Fibroblast of pulmonary artery (primary cell): ENCODE measurements at places on chromosomes 13 and 19.

DNA sequence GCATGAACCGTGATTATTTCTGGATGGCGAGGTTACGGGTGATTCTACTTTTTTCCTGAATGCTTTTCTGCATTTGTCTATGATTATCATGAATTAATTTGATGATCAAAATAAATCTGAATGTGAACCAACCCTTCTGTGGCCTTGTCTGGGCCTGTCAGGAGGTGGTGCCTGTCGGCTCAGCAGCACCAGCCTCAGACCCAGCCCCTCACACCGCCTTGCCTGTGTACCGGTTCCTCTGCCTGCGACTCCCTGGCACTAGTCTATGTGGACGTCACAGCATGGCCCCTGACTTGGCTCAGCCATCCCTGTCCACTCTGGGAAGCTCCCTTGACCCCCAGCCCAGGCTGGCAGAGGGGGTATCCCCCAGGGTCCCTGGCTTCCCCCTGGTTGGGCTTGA is 15.5 kb upstream of the RABAC1 start:
- no peak for DNase-seq

DNA sequence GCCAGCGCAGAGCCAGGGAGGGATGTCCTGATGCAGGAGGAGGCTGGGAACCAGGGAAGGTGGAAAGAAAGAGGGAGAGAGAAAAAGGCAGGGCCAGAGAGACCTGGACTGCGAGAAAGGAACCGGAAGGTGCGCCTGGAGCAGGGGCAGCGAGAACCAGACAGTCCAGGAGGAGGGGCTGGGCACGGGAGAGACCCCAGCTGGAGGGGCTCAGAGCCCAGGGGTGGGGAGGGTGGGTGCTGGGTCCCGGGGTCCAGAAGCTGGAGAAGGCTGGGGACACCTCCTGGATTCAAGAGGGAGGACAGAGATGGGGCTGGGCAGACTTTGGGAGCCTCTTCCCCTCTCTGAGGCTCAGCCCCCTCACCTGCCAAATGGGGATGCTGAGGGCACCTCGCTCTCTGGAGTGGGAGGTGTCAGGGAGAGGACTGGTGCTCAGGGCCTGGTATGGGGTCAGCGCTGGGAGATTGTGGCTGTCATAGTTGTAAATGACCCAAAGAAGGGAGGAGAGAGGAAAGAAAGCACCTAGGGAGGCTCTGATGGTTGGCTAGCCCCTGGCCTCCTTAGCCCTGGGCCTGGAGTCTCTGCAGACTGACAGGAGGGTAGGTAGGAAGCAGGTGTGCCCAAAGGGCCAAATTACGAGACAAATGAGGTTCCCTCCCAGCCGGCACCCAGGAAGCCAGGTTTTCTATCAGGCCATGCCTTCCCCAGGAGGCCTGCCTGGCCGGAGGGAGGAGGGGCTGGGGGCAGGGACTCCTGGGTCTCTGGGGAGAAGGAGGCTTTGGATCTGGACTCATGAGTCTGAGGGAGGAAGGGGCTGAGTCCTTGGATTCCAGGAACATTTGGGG is 1.3 kb upstream of the SPACA6 start:
- DNase-seq = no peak

- DNase-seq = no peak
These were observed 31.3 kb downstream of the GRIK5 start for GRCh38 chr19:42038666-42039065.

DNA sequence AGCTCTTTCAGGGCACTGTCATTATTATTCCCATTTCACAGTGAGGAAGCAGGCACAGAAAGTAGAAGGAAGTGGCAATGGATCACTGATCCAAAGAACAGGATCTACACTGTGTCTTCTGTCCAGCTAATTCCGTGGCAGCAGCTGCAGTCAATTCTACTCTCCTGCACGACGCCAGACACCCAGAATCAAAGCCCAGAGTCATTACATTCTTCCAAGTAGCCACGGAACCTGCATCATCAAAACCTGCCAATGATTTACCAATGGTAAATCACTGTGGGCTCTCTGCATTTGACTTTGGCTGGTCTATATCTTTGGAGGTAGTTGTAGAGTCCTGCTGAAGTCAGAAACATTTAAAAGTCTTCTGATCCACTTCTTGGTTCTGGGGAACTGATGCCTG is 767.7 kb downstream of the LIG4 start:
- no peak for DNase-seq

DNA sequence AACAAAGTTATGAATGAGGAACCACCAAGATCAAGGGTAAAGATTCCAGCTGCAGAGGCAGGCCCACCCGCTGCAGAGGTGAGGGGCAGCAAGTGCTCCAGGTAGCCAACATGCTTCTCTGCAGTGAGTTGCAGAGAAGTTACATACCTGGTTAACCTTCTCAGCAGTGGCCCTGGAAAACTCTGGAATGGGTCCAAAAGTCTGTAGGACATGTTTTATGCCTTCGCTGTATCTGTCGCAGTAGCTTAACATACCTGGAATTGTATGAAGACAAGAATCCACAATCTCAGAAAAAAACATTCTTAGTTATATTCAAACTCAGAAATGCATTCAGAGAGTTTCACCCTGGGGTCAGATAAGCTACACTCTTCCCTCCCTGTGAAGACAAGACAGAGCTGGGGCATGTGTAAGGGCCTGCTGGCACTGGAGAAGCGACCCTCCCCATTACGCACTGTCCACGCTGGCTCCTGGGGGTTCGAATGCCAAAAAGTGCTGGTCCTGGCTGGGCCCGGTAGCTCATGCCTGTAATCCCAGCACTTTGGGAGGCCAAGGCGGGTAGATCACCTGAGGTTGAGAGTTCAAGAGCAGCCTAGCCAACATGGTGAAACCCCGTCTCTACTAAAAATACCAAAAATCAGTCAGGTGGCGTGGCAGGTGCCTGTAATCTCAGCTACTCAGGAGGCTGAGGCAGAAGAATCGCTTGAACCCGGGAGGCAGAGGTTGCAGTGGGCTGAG is 121.0 kb downstream of the CRYL1 start:
- no peak for DNase-seq

DNA sequence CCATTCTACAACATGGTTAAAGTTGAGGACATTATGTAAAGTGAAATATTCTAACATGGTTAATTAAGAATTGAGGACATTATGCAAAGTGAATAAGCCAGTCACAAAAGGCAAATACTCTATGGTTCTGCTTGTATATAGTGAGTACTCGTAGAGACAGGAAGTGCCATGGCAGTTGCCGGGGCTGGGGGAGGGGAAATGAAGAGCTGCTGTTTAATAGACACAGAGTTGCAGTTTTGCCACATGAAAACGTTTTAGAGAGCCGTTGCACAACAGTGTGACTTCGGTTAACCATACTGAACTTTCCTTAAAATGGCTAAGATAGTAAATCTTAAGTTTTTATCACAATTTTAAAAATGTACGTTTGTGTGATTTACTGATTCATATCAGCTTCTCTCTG is 176.9 kb downstream of the SHISA2 start:
- no peak for DNase-seq

DNA sequence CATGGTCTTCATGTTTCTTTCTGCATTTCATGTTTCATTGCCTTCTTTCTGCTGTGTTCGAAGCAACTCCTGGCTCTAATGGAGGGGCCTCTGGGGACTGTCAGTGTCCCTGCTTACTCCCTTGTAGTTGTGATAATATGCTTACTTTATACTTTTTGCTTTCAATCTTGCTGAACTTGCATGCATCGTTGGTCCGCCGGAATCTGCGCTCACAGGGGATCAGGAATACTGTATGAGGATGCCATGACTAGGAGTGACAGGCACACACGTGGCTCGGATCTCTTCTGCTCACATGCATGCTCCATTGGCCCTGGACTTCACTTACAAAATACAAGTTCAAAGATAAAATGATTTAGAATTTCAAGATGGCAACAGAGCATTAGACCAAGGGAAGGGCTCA is 108.8 kb downstream of the SIPA1L3 start:
- no peak for DNase-seq

DNA sequence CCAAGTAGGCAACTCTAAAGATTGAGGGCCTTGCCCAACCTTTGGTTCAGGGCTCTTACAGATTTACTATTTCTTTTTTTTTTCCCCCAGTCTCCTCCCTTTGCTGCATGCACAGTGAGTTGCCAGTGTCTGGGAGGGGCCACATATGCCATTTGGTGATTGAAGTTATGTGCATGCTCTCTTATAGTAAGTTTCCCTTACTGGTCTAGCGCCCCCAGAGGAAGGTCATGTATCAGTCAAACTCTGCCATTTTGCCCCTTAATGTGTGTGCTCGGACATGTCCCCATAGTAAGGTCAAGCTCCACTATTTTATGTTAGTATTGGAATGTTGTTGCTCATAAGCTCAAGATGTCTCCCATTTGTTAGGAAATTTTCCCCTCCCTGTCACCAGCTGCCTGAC is 1138.0 kb upstream of the SLC10A2 start:
- DNase-seq = no peak

DNA sequence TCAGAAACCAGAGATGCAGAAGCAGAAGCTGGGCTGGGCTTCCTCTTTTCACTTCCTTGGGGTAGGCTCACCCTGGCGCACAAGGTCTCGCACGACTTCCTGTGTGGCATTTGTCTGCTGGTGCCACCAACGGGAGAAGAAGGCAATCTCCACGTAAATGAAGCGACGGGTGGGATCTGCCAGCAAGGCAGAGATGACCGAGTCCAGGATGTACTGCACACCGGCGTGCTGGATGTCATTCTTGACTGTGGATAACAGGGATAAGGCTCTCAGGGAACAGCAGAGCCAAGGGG is 1.3 kb downstream of the MAN2B1 start:
- DNase-seq = no peak

DNA sequence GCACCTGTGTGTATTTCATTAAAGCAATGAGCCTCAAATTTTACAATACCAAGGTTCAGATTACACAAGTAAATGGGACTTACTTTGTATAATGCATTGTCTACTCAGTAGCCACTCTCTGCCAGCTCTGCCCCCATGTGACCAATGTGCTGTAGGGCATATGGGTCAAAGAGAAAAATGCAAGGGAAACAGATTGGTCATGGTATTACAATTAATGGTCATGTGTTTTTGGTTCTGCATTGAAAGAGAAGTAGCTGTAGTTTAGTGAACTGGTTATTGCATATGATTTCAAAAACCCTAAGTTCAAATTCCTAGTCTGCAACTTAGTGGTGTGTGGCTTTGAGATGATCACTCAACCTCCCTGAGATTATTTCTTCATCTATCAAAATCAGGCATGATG is 545.4 kb downstream of the SUCLA2 start:
- DNase-seq = peak; percentile 23

- no peak for DNase-seq
These were observed 14.8 kb upstream of the PROZ start for GRCh38 chr13:113143466-113144254.

- DNase-seq = peak; percentile 24
These were observed 971.6 kb upstream of the MIR17HG start for GRCh38 chr13:90375851-90376250.
